ENCODE measurements at places on chromosomes 4 and X.

DNA sequence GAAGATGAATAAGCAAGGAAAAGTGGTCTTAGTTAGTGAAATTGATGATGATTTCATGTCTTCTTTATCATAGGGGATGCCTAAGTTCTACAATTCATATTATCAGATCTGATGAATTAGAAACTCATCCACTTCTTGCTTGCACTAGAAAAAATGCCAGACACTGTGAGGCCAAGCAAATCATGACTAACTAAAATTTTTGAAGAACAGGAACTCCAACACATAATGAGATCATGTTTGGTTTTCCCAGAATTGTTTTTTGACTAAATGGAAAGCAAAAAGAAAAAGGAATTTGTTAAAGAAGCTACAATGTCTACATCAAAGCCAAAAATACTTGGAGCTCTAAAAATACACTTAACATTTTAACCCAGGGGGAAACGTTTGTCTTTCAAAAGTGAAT is 120.4 kb downstream of the ARSF start:
- no peak for DNase-seq

DNA sequence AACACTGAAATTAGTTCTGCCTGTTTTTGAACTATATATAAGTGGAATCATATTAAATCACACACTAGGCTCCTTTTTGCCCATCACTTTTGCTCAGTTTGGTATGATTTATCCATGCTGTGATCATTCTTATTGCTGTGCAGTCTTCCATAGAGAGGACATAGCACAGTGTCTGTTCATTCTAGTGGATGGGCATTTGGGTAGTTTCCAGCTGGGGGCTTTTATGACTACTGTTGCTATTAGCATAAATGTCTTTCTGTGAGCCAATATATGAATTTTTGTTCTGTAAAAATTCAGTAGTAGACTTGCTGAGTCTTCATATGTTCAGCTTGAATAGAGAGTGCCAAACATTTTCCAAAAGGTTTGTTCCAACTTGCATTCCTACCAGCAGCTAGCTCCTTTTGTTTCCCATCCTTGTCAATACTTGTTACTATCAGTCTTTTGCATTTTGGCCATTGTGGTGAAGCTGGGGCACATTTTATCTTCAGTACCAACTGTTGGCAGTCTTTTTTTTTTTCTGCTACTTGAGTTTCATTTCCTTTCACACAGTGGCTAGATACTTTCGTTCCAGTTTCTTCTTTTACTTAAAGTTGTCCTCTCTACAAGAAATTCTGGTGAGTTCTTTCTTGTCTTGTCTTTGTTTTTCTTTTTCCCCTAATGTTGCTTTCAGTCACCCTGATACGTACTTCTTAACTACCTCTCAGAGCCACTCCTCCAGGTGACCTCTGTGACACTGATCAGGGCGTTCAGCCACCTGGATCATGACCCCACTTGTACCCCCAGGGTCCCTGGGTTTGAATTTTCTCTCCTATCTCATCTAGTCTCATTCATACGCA is 87.0 kb downstream of the ANXA3 start:
- no peak for DNase-seq

- DNase-seq: no peak
Observed at GRCh38 chr4:95439071-95439470, 109.7 kb downstream of the UNC5C start.

DNA sequence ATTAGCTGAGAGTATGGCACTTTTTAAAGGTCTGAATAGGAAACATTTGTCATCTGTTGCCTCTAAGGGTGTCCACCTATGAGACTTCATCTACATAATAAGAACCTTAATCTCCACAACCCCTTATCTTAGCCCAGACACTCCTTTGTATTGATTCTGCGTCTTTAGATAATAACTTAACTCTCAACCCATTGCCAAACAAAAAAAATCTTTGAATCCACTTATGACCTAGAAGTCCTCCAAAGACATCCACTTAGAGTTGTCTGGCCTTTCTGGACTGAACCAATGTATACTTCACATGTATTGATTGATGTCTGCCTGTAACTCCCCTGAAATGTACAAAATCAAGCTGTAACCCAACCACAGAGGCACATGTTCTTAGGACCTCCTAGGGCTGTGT is 66.0 kb upstream of the CHRNA9 start:
- DNase-seq: no peak

DNA sequence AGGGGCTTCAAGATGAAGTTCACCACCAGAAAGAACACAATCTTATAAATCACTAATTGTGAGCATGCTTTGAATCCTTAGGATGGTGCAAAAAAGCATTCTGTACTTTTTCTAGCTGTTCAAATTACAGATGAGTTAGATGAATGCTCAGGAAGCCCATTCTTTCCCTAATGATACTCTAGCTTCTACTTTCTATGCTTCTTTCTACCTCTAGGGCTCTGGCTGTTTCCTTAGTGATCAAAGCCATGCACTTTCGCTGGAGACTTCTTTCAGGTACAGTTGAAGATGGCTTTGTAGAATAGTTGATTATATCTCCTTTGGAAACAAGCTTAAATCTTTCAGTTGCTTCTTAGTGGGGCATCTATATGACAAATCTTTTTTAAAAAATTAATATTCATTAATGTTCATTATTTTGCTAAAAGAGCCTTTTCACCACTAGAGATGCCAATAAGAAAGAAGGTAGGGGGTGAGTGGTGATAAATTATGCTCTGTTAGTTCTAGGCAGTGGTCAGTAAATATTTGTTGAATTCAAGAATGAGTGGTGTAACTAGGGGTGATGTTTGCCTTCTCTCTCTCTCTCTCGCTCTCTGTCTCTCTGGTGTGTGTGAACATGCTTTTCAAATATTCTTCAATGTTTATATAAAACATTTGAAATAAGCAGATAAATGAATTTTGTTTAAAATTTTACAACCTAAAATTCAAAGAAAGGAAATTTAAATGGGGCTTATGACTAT is 169.4 kb downstream of the GLUD2 start:
- DNase-seq: no peak

- no peak for DNase-seq
Observed at GRCh38 chrX:132561483-132561882, 72.6 kb upstream of the MBNL3 start.

DNA sequence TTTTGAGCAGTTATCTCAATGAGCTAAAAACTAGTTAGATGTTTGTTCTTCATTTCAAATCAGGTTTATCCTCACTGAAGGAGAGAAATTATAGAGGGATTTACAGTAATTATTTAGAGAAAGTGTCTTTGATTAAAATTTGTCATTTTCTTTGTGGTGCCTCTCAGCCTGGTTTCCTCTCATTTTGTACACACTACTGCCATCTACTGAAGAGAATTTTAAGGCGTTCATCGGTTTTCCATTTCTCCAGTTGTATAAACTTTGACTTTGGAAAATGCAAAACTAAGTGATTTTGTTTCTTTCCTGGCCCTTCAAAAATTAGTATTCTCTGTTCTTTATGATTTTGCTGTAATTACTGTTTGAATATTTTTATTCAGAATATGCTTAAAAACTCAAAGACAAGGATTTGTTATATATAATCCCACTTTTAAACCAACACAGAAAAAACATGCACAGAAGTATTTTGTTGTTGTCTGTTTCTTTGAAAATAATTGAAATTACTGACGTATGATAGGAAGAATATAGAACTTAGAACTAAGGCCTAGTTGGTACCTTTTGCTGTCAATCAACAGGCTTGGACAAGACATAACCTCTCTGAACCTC is 34.4 kb upstream of the ANXA3 start:
- no peak for DNase-seq

Measured in CD4-positive, alpha-beta T cell treated with Interleukin-6 at 100 ng/mL for 8 hours (primary cell).